Effector CD8-positive, alpha-beta T cell (primary cell): ENCODE measurements at places on chromosomes 2 and 18.

GRCh38 chr18:61616111-61616610, 276.6 kb downstream of the RNF152 start:
- DNase-seq = no peak

DNA sequence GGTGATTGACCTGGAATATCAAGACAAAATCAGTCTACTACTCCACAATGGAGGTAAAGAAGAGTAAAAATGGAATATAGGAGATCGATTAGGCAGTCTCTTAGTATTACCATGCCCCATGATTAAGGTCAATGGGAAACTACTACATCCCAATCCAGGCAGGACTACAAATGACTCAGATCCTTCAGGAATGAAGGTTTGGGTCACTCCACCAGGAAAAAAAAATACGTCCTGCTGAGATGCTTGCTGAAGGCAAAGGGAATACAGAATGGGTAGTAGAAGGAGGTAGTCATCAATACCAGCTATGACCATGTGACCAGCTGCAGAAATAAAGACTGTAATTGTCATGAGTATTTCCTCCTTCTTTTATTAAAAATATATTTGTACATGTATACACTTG, 103.4 kb upstream of the NPAS2 start:
- no peak for DNase-seq

- DNase-seq = no peak
Measured at GRCh38 chr2:36376992-36377738, 21.6 kb downstream of the CRIM1 start.

DNA sequence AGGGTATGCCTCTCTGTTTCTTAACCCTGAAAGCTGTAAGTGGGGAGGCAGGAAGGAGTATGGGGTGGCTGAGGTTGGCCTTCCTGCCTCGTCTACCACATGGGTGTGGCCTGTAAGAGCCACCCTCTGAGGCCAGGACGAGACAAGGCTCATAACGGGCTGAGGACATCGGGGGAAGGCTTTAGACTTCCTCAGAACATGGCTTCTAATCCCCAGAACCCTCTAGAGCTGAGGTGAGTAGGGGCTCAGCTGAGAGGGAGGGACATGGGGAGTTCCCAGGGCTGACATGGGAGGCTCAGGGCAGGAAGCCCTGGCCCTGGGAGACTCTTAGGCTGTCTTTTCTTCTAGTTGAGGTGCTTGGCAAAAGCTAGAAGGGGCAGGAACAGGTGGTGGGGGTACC, 36.7 kb downstream of the EMX1 start:
- DNase-seq = no peak
